ENCODE measurements at places on chromosomes 12 and 14.

DNA sequence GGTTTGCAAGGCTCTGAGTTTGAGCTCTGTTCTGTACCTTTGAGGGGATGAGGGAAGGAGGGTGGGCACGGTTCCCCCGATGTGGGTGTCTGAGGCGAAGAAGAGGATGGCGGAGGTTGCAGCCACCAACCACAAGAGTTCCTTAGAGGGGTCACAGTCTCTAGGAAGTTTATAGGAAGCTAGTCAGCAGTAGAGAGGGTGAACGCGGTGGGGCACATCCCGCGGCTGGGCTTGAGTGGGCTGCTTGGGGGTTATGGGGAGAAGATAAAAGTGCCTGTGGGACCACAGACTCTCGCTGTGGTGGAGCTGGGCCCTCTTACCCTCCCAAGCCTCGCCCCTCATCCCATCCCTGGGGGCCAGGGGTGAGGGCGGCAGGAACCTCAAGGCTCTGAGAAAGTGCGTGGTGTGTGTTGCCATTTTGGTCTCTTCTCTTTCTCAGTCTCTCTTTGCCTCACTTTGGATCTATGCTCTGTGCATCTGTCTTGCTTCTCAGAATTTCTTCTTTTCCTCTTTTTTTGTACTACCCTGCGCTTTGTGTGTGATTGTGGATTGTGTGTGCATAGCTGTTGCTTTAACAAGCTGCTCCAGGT is 2.7 kb downstream of the CD4 start:
- DNase-seq, result no peak

DNA sequence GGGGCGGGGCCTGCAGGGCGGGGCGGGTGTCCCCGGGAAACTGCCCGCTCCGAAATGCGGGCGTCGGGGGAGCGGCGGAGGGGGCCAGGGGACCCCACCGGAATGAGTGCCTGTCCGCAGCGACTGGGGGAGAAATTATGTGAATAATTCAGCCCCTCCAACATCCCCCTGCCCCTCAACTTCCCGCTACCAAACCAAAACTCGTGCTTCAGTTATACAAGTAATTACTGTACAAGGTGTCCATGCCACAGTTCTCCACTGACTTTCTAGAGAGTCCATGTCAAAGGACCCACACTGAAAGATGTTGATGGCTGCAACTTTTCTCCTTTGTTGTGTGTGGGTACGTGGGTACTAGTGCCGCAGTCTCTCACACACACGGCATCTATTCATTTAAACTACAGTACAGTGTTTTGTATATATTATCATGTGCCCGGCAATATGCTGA is 414 bp upstream of the CDK17 start:
- no peak for DNase-seq

- no peak for DNase-seq
Measured at GRCh38 chr14:81433378-81433777, 33.3 kb upstream of the STON2 start.

GRCh38 chr12:70828351-70828750 is 92.2 kb downstream of the PTPRR start:
- no peak for DNase-seq

GRCh38 chr12:25764892-25765291 is 193.6 kb upstream of the RASSF8 start:
- no peak for DNase-seq

GRCh38 chr12:92226961-92227360 is 81.3 kb upstream of the BTG1 start:
- no peak for DNase-seq

DNA sequence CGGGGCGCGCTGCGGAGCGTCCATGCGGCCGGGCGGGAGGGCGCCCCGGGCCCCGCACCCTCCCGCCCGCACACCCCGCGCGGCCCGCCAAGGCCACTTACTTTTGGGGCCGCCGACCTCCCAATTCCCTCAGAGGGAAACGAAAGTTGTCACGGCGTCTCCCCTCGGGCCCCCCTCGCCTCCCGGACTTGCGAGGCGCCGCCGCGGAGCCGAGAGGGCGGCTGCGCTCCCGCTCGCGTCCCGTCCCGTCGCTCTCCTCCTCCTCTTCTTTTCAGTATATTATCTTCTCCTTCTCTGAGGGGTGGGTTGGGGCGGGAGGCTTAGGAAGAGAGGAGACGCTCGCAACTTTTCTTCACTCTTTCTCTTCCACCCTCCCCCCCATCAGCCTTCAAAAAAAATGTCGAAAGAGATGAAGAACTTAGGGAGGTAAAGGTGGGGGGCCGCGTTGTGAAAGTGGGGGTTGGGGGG is 613 bp downstream of the DUSP16 start:
- peak; percentile 18 for DNase-seq

DNA sequence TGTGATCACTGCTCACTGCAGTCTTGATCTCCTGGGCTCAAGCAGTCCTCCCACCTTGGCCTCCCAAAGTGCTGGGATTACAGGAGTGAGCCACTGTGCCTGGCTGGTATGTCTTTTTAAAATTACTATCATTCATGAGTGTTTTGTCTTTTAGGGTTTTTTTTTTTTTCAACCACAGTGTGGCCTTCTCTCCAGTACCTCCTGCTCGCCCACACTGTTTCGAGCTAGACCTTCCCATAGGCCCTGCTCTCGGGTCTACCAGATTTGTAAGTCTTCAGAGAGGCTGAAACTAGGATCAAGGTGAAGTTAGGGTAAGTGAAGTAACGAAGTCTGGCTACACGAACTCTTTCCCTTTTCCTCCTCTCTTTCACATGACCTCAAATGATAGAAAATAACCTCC is 1.5 kb downstream of the BIN2 start:
- DNase-seq, result no peak

GRCh38 chr14:55477680-55478079 is 37.3 kb upstream of the TBPL2 start:
- DNase-seq, result no peak

DNA sequence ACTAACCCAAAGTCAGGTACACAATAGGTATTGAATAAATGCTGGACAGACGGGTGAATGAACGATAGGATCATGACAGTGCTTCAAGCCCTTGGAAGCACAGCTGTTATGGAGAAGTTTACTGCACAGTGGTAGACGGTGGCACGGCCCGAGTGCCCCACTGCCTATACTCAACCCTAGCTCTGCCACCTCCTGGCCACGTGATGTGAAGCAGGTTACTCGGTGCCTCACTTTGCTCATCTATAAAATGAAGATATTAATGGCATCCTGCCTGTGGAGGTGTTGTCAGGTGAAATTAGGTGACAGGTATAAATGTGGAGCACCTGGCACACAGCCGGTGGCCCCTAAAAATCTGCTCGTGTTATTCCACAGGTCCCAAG is 5.8 kb downstream of the ASB2 start:
- DNase-seq, result peak; percentile 54

GRCh38 chr14:89267163-89267562 is 149.9 kb downstream of the FOXN3 start:
- DNase-seq, result no peak

- DNase-seq, result no peak
Measured at GRCh38 chr14:102283631-102284129, 21.3 kb downstream of the MOK start.

DNA sequence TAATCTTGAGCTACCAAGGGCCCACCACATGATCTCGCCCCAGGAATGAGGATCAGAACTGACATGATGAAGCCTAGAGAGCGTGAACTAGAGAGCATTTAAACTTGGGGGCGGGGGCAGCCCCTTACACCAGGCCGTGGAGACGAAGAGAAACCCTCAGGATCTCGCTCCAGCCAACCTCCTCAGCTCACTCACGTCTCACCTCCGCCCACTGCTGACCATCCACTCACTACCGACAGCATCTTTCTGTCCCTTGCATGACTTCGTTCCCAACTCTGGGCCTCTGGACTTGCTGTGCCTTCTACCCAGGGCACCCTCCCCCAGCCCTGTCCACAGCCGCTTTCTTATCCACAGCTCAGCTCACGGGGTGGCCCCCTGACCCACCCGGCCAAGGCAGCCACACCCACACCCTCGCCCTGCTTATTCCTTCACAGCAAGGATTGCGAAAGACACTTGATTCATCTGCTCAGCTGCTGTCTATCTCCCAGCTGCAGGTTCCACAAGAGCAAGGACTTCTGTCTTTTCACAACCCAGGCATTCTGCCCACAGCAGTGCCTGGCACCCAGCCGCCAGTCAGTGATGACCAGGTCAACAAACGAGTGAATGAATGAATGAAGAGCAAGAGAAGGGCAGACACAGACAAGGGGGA is 6.4 kb downstream of the STX2 start:
- no peak for DNase-seq

DNA sequence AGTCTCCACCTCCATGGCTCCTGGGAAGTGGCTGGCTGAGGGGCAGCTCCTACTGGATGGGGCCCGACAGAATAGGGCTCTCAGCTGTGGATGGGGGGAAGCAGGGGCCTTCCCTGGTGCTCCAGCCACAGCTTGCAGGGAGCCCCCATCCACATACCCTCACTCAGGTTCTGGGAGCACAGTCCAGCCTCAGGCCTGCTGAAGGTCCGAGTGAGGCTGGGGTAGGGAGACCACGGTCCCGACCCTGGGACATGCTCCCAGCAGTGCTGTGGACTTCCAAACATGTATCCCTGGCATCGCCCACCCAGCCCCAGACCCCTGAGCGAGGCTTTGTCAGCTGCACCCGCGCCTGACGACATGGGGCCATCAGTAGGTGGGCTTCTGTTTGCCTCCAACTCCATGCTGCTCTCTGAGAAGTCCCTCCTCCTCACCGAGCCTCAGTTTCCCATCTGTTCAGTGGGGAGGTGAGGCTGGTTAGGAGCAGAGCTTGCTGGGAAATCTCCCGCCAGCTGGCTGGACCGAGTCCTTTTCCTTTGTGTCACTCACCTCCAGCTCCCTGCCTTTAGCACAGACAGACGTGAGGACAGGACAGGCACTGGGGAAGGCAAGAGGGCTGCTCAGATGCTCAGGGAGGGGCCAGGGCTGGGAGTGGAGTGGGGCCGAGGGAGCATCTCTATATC is 9.1 kb upstream of the ATG101 start:
- DNase-seq, result no peak

- no peak for DNase-seq
Measured at GRCh38 chr14:104689881-104690711, 678 bp downstream of the INF2 start.

Measured in stimulated activated CD4-positive, alpha-beta T cell treated with anti-CD3 and anti-CD28 coated beads, Interleukin-1b, Interleukin-23, amount 100 ng/mL, for 4 hours (primary cell).